Fibroblast of skin of left biceps (primary cell): ENCODE measurements at places on chromosomes 2 and 18.

DNA sequence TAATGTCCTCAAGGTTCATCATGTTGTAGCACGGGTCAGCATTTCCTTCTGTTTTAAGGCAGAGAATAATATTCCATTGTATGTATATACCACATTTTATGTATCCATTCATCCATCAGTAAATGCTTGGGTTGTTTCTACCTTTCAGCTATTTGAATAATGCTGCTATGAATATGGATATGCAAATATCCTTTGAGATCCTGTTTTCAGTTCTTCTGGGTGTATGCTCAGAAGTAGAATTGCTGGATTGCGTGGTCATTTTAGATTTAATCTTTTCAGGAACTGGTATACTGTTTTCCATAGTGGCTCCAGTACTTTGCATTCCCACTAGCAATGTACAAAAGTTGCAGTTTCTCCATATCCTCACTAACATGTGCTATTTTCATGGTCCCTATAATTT lies 13.4 kb upstream of the ASB1 start:
- no peak for DNase-seq

DNA sequence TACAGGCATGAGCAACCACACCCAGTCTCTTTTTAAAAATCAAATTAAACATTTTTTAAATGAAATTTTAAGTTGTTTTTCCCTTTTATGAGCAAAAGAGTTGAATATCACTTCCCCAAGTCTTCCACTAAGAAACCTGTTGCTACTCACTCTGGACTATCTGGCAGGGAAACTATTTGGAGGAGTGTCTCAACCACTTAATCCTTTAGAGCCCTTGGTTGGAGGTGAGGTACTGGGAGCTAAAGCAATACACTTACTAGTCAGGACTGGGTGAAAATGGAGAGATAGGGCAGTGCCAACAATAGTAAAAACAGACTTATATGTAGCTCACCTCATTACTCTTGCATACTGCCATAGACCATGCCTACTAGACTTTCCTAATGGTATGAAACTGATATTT lies 135.5 kb downstream of the RND3 start:
- DNase-seq, result no peak

DNA sequence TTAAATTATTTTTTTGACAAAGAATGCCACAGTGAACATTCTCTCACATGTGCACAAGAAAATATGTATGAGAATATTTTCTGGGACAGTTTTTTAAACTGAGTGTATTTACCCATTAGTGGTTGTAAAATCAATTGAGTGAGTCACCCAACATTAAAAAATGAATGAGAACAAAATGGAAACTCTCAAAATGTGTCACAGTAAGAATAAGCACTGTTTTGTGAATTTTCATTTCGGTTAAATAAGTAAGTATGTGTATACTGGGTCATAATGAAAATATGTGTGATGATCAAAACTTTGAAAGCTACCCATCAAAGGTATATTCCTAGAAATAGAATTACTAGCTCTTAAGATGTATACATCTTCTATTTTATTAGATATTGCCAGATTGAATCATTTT lies 11.6 kb downstream of the BABAM2 start:
- no peak for DNase-seq

DNA sequence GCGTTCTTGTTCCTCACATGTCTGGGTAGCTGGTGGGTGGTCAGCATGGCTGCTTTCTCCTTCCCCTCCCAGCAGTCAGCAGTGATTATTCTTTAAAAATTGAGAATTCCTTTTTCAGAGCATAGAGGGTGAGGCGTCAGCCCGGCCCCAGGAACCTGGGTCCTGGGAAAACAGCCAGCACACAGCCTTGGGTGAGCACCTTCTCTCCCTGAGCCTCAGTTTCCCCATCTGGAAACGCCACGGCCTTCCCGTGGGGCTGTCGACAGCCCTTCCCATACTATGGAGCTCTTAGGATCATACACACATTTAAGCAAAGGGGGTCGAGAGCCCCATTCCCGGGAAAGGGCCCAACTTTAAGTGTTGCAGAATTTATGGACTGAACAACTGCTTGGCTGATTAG lies 73.5 kb downstream of the SH3RF3 start:
- no peak for DNase-seq

GRCh38 chr2:158778243-158778642 lies 16.9 kb upstream of the DAPL1 start:
- DNase-seq, result no peak

DNA sequence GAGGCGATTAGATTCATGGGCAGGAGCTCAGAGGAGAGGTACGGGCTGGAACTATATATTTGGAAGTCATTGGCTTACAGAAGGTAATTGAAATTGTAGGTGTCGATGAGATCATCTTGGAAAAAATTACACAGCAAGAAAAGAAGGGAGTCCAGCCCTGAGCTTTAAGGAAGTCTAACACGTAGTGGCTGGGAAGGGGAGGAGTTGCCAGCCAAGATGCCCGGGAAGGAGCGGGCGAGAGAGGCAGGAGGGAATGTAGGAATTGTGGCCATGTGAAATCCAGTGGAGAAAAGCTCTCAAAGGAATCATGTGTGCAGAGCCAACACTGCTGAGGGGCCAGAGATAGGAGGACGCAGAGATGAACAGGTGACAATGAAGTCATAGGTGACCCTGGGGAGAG lies 25.6 kb upstream of the SCYGR1 start:
- no peak for DNase-seq
